ENCODE measurements at places on chromosomes 4 and X.
A peak's percentile ranks its signal among the peaks of the same experiment; 100 is the strongest.

DNA sequence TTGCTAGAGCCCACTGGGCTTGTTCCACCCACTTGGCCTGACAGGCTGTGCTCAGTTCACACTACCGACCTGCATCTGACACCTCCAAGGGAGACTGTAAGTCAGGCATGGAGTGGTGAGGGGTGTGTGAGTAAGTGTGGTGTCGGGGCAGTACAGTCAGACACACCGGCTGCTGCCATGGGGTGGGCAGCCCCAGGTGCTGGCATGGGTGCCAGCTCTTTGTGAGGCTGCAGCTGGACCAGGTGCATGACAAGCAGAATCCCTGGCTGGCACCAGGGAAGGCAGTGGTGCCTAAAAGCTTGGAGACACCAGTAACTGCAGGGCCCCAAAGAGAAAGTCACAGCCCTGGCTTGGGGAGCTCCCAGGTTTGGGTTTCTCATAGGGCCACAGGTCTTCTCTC is 665.0 kb downstream of the SH3BGRL start:
- DNase-seq: no peak

- no peak for DNase-seq
These were observed 1338.0 kb downstream of the FSTL5 start for GRCh38 chr4:160825644-160826338.

DNA sequence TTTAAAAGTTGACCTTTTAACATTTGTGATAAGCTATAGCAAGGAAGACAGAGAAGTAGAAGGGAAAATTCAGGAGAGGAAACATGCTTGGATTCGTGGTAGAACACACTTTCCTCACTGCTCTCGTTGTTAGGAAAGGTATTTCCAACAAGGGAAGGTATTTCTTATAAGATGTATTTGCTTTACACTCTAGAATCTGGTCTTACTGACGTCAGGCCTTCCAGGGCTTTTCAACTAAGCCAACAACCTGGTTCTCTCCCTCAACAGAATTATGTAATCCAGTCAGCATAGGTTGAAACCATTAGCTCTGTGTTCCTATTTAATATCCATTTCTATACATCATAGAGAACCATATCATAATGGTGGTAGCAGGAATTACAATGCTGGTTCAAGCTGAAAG is 241.9 kb downstream of the SLC39A8 start:
- DNase-seq: no peak

DNA sequence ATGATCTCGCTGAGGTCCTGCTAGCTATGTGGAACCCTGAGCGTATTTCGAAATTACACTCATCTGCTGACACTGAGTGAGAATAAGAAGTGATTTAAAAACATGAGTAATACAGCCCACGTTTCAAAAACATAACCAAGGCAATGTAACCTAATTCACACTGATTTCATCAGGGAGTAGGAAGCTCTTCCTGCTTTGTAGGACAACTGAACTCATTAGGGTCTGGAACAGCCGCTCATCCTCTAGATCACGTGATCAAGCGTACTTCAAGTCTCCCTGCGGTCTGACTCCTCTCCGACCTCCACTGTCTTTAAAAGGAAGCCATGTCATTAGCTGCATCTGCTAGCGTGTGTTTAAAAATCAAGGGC is 138.0 kb downstream of the NSUN7 start:
- DNase-seq: peak; percentile 80

GRCh38 chr4:39947417-39947816 is 30.3 kb downstream of the PDS5A start:
- DNase-seq: no peak

DNA sequence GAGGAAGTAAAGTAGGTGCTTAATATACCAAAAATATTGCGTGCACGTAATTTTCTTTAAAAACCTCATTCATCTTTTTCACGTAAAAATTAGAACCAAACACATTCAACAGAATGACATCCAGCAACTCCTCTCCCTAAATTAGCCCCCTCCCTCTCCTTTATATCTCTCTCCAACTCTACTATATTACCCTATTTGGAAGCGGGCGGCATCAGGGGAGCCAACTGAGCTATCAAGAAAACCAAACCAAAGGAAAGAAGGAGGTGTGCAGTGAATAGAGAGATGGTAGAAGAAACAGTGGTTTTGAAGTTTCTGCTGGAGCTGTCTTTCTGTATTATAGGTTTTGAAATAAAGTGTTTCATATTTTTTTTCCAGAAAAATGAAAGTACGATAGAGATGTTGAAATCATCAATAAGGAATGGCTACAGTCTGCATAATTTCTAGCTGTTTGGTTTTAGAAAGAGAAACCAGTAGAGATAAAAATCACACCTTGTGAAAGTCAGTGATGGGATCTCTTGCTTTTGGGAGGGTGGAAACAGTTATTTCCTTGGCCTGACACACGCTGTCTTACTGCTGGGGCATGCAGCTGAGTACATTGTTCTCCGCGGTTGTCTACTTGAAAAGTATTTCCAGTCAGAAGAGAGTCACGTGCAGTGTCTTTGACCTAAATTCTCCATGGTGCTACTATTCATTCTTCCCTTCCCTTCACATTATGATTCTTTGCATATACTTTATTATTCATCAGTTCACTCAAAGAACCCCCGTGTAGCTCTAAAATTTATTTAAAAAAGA is 94.1 kb upstream of the WDR17 start:
- DNase-seq: peak; percentile 11

DNA sequence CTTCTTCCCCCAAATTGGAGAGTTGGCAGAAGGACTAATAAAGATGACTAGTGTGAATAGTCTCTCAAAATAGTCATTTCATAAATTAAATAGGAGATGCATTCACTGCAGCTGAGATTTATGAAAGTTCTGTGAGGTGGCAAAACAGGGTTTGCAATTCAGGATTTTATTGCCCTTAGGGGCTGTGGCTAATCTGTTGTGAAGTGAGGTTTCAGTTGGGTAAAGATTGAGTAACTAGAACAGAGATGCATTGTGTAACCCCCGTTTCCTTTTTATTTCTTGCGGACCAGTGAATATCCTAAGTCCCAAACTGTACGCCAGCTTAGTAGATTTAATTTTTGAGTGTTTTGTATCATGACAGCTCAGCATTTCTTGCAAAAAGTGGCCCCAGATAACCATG is 16.2 kb upstream of the SCRG1 start:
- no peak for DNase-seq

DNA sequence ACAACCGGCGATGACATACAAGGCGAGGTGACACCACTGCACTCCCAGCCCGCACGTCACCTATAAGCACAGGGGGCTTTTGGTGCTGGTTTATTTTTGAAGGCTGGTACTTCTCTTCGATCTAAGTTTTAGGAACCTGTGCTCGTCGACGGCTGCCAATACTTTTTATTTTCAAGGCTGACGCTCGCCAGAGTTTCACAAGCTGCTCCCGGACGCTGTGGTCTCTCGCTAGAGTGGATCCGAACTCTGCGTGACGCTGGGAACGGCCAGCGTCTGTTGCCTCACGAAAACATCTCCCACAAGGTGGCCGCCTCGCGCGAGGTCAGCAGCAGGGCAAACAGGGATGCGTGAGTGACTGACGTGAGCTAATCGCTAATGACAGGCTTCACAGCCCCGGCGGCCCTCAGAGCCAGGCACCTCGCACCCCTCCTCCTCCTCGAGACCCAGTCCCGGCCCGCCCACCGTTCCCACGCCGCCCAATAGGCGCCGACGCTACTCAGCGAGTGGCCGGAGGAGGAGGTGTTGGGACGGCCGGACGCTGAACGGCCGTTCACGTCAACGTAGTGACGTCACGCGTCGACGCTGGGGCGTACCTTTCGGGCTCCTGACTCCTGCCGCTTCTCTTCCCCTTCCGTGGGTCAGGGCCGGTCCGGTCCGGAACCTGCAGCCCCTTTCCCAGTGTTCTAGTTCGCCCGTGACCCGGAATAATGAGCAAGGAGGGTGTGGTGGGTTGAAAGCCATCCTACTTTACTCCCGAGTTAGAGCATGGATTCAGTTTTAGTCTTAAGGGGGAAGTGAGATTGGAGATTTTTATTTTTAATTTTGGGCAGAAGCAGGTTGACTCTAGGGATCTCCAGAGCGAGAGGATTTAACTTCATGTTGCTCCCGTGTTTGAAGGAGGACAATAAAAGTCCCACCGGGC is at the start of gene CLCN3:
Gene CLCN3 (plus strand): TSS at position 621 of the 922 bp plus-strand sequence. CDS start 15,351 bp downstream, outside the sequence.
- peak; percentile 97 for DNase-seq

DNA sequence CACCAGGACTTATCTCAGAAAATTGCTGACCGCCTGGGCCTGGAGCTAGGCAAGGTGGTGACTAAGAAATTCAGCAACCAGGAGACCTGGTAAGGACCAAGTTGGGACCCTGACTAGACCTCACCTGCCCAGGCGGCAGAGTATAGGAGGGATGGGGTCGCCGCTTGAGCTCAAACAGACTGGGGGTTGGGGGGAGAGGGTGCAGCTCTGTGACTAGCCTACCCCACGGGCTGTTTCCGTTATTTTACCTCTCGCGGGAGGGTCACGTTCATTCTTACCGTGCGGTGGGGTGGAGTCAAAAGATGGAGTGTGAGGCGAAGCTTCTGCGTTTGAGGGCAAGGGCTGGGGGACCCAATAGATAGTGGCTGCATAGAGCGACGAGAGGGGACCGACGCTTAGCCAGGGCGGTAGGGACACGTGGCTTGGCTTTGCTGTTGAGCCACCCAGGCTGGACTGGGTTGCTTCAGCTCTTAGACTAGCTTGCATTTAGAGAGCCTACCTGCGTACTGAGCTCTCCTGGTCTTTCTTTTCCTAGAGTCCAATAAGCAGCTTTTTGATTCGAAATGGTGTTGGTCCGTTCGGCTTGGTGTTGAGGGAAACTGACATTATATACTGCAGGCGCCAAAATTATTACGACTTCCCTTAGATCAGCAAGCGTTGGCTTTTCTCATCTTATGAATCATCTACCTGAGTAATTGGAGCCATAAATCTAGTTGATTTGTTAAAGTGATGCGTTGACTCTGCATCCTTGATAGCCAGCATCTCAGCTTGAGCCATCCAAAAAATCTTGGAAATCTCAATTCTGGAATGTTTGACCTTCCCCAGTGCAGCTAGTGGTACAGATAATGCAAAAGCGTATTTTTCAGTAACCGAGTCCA is 591 bp downstream of the PRPS1 start:
- peak; percentile 21 for DNase-seq

GRCh38 chrX:70423936-70424675 is 992 bp downstream of the GDPD2 start:
- DNase-seq: no peak

GRCh38 chr4:122243785-122244184 is 91.7 kb downstream of the BLTP1 start:
- DNase-seq: no peak

DNA sequence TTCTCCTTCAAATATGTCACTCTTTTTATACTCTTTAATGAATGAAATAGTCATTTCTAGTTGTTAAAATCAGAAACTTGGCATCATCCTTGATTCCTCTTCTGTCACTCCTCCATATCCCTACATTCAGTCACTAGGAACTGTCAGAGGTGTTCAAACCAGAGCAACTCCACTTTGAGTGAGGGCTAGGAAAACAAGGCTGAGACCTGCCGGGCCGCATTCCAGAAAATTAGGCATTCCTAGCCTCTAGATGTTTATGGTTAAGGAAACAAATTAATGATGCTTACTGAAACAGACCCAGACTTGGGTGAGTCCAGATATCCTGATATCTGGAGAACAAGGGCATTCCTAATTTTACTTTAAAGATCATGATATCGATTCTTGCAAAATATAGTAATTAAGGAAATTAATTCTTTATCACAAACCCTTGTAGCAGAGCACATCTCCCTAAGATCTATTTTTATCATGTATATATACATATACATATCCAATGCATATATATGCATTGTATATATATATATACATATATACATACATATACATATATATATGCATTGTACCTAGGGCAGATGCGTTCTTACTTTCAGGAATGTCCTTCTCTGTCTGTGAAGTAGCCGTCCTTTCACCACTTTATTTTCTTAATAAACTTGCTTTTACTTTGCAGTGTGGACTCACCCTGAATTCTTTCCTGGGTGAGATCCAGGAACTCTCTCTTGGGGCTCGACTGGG is 98.4 kb upstream of the GC start:
- DNase-seq: no peak

DNA sequence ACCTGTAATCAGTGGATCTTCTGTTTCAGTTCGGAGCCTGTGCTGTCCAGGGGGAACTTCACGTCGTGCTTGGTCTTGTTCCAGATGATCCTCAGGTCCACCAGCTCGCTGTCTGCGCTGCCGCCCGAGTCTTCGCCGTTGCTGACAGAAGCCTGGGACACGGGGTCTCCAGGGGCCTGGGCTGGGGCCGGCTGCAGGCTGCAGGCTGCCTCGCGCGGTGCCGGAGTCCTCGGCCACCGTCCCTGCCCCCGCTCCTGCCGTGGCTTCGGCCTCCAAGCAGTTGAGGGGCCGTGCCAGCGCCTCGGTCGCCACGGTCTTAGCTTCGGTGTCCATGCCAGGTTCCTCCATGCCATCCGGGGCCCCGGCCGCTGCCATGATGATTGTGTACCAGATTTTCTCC is 37.3 kb upstream of the CCNI start:
- no peak for DNase-seq

GRCh38 chr4:148054275-148054674 is 322.4 kb downstream of the ARHGAP10 start:
- no peak for DNase-seq

- no peak for DNase-seq
These were observed 1997.4 kb downstream of the C4orf33 start for GRCh38 chr4:131093303-131093702.

DNA sequence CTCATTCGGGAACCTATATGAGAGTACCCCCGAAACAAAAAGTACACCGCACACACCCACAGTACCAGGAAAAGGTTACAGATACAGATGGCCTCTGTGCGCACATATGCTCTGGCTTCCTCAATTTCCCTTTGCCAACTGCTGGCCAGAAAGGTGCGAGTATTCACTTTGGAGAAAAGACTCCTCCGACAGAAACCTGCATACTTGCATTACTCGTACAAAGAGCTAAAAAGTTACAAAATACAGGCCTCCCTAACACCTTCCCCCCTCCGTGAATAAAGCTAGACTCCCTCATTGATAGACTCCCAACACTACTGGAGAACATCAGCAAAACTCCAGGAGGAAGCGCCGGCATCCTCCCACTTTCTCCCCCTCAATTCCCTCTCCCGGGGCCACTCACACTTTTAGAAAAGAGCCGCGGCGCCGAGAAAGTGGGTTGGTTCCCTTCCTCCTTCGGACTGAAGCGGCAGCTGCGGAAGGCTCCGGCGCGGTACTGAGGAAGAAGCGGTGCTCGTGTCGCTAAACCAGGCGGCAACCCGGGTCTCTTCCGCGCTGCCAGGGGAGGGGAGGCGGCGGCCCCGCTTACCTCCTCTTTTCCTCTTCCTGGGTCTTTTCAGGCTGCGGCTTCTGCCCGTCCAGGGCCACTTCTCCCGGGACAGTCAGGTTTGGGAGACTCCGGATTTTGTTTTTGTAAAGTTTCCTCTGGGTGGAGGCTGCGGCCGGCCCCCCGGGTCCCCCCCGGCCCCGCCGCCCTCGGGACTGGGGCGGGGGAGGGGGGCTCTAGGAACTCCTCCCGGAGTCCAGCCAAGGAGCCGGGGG is 1.1 kb downstream of the FBXW7 start:
- peak; percentile 55 for DNase-seq

DNA sequence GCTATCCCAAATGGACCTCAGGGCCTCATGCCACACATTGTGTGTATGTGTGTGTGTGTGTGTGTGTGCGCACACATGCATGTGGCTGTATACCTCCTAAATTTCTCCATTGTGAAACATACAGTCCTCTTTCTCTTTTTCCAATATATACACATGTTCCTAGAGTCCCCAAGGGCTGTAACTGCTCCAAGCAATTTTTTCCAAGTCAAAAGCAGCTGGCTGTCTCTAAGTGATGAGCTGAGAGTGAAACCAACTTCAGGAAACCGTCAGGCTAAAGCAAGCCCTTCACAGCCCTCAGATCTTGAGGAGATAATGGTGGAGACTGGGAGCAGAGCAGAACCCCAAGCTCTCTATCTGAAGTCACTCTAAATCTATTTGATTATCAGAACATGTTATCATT is 496.1 kb upstream of the DIPK2B start:
- DNase-seq: no peak

- no peak for DNase-seq
These were observed 61.5 kb upstream of the EGFL6 start for GRCh38 chrX:13507893-13508292.
